ENCODE measurements at places on chromosomes 16 and 17.

DNA sequence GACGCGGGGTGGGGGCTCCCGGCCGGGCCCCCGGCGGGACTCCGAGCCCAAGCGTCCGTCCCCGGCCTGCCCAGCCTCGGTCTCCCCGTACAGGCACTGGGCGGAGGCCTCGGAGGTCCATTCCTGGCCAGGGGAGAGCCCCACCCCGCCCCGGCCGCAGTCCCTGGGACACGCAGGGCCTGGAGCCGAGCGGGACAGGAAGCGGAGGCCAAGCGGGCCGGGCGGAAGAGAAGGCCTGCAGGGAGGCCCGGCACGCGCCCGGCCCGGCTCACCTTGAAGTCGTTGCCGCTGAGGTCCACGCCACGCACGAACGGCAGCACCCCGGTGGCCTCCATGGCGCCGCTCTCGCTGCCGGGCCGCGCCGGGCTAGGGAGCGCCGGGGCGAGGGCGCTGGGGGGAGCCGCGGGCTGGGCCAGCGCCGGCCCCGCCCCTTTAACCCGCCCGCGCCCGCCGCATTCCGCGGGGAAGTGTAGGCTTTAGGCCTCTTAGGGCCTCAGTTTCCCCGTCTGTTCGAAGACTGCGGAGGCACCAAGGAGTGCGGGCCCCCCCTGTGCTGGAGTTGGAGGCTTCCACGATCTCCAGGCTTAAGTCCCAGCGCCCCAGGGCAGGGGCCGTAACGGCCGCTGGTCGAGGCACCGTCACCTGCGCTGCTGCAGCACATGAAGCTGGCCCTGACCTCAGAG is at the start of gene FLII:
Gene FLII, minus strand, starts transcription at position 383 of the 683 bp plus-strand sequence. Its CDS starts 48 bp downstream, at position 335.
- peak; percentile 33 for DNase-seq

DNA sequence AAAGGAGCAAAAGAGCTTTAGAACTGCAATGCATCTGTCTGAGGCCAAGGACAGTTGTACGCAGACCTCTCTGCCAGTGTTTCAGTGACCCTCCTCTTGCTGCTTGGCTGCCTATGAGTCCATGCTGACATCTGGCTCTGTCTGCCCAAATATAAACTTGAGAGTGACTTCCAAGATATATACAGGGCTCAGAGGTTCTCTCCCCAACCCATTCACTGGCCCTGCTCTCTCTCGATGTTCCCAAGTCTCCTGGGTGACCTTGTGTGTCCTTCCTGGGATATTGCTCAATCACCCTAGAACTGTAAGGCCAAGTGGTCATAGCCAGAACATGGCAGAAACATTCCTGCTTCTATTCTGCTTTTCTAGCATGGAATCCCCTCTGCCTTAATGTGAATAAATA is 716.3 kb downstream of the WWOX start:
- DNase-seq, result no peak

DNA sequence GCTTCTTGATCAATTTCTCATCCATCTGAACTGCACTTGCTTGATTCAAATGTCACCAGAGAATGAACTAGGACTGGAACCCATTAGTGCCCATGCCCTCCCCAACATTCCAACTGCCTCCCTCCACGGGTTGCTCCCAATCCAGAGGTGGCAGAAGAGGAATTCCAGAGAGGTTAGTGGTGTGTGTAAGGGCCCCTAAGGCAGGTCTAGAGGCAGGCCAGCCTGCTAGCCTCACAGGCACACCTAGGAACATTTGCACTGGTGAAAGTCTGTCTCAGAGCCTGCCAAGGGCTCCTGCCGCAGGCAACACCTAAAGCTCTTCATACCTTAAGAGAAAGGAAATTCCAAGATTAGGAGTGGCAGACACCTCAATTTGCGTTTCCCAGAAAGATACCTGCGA is 21.2 kb upstream of the CMTM4 start:
- no peak for DNase-seq

DNA sequence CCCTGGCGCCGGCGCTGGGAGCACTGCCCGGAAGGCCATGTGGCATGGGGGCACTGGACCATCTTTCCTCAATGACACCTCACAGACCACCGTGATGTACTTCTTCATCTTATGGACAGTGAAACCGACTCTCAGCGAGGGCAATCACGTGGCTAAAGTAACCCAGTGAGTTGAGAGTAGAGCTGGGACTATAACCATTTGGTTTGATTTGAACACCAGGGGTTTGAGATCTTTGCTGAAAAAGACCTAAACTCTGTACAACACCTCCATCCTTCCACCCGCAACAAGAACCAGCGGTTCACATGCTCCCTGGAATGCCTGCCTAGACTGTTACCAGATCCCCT is 3.3 kb downstream of the ITGA2B start:
- no peak for DNase-seq
